ENCODE measurements at places on chromosomes 1 and 21.
A peak's percentile ranks its signal among the peaks of the same experiment; 100 is the strongest.

DNA sequence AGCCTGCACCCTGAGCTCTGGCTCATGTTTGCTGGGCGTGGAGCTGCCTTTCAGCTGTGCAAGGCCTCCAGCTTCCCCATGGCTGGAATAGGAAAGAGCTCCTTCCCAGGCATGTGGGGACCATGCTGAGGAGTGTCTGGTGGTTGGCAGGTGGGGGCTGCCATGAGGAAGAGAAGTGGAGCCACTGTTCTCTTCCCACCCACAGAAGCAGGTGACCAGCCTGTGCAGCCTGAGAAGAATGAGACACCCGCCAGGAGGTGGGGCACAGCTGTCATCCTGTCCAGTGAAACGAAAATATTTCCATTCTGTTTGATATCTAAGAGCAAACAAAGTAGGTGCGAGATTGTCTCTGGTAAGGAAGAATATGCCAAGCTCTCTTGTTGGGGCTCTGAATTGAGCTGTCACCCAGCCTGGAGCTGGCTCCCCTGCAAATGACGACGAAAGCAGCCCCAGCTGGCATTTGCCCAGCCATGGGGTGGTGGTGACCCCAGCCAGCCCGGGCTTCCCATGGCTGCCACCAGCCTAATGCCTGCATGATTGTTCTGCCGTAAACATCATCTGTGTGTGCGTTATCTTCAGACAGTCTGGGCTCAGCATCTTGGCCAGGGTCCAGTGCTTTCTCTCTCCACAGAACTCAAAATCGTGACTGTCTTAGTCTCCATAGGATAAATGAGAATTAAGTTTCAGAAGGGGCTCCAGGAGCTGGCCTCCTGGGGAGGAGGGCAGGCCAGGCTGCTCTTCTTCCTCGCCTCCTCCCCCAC is 429.8 kb upstream of the VAMP3 start:
- no peak for DNase-seq

GRCh38 chr1:114093624-114094362 is 59.9 kb downstream of the SYT6 start:
- DNase-seq, result no peak

DNA sequence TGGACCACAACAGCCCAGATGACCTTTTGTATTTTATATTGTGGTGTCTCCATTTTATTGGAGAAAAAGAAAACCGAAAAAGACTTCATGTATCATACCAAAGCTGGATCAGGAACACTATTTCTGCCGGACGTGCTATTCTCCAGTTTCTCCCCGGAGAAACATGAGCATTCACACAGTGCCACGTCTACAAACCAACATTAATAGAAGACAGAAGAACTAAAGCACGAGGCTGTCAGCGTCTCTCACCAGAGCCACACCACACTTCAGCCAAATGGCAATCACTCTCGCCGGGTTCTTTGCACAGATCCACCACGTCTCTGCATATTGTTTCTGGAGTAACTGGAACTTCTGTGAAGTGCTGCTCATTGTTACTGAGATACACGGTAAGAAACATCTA is 24.8 kb downstream of the TP53BP2 start:
- DNase-seq, result no peak

GRCh38 chr1:33086384-33086850 is 5.5 kb downstream of the AZIN2 start:
- DNase-seq, result peak; percentile 25

- no peak for DNase-seq
Observed at GRCh38 chr21:29208044-29208681, 77.7 kb downstream of the MAP3K7CL start.

DNA sequence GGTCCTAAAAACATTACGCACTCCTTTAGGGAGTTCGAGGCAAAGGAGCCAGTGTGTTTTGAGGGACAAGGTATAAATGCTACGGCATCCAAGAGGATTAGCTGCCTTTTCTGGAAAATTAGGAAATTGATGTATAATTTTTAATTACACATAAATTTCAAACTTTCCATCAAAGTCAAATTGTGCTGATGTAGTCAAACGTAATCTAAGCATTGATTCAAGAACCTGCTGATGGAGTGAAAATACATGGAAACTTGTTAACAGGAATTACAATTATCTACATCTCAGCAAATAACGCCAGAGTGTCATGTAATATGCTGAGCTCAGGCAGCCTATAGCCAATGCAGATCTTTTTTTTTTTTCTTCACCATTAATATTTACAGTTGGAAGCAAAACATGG is 194.5 kb downstream of the CRB1 start:
- DNase-seq, result no peak

- no peak for DNase-seq
Observed at GRCh38 chr1:225343618-225344017, 84.2 kb downstream of the LBR start.

DNA sequence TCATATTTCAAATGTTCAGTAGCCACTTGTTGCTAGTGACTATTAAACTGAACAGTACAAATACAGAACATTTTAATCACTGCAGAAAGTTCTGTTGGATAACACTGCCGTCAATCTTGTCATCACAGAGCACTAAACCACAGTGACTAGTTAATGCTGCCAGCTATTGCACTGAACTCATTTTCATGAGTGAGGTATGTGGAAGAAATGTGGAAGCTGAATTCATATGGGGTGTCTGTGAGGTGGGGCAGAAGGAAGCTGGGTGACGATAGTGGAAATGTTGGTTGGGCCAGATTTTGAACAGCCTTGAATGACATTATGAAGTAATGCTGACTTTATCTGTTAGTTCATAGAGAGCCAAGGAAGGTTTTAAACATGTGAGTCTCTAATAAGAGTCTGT is 49.6 kb downstream of the OSBPL9 start:
- DNase-seq, result no peak

DNA sequence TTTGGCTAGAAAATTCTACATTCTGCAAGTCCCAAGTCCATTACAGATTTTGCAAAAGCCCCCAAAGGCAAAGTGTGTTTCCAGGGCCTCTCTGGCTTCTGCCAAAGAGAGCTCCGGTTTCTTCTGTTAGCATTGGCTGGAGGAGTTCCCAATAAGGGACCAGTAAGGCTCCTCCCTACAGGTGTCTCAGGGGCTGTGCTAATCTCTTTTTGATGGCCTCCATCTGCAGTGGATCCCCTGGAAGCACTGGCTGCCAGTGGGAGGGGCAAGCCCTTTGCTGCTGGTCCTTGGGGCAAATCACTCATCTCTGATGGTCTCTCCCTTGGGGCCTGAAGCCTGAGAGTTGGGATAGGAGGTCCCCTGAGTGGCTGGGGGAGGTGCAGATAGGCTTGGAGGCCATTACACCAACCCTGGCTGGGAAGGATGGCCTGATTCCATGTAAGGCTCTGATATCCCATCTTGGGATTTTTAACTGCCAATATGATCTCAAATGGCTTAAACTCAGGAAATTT is 89.1 kb upstream of the USP24 start:
- DNase-seq, result no peak

DNA sequence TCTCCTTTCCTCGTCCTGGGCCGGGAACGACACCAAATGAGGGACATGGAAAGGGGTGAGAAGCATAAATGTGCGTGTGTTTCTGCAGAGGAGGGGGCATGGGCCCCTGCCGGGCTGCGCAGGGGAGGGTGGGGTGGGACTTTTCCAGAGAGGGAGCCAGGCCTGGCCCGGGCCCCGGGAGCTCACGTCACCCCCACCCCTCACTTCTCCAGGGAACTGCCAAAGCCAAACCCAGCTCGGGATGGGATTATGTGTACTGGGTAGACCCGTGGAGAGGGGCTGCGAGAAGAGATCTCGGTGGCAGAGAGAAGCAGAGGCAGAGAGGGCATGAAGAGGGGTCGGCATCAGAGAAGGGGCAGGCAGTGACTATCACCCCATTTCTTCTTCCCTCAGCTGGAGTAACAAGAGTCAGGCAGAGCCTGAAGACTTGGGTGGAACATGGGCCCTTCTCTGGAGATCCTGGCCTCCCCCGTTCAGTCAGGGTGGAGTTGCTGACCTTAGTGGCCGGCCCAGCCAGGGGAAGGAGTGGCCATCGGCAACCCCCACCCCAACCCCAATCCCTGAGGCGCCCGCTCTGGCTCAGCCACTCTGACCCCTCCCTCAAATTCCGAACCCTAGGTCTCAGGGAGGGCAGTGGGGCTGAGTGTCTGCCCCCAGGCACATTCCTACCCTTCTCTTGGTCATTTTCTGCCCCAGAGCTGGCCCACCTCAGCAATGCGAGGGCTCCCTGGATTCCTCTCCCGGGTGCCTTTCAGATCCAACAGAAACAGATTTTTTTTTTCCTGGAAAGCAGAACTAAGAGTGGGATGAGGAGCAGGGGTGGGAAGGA is 1.2 kb downstream of the ADAMTSL4 start:
- no peak for DNase-seq

- no peak for DNase-seq
Observed at GRCh38 chr21:43937891-43938309, 72.9 kb downstream of the AGPAT3 start.

DNA sequence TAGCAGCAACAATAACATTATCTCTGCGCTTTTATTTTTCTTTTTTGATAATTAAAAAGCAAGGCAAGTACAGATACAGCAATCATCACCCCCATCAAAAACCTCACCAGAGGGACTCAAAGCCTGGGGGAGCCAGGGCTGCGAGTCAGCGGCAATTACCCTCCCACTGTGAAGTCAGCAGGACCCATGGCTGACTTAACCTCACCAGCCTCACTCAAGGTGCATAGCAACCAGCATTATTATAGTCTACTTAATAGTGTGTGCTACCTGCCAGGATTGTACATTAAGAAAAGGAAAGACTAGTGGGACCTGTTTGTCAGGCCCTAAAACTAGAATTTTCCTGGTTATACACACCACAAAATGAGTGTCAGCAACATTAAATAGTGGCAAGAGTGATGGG is 28.9 kb upstream of the SERBP1 start:
- DNase-seq, result no peak

DNA sequence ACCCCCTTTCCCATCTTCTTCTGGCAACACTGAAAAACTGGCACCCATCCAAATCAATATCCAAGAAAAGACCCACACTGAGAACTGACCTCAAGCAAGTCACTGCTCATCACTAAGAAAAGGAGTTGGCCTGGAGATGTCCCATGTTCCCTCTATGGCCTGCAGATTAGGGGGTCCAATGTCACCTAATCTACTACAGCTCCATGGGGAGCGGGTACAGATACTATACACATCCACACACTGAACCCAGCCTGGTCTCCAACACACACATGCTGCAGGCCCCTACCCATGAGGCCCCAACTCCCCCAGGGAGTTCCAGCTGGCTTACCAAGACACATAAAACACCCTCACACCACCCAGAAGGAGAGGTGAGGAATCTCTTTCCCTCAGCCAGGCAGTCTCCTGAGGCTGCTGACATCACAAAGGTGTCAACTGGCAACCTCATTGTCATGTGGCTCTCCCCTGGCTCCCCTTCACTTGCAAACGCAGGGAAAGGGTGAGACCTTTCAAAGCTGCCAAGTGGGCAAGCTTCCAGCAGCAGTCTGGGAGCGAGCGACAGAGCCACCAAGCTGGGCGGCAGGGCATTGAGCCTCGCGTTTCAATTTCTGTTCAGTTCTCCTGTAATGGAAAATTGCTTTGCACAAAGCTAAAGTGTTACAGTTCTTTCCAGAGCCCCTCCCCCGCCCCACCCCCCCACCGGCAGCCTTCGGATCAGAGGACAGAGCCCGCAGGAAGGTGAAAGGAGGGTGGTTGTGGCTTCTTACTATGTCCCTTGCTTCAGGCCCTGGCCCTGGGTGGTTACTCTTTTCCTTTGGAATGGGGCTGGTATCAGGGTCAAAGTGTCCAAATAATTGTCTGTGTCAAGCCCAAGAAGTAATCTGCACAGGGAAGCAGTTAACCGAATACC is at the start of gene LRRC52:
LRRC52 (plus strand) TSS at position 469 of the 907 bp plus-strand sequence; CDS start at position 766, 297 bp downstream.
- no peak for DNase-seq

- DNase-seq, result no peak
Observed at GRCh38 chr1:171877701-171878100, 36.4 kb downstream of the DNM3 start.

GRCh38 chr1:200524092-200524491 is 96.5 kb downstream of the KIF14 start:
- DNase-seq, result no peak

DNA sequence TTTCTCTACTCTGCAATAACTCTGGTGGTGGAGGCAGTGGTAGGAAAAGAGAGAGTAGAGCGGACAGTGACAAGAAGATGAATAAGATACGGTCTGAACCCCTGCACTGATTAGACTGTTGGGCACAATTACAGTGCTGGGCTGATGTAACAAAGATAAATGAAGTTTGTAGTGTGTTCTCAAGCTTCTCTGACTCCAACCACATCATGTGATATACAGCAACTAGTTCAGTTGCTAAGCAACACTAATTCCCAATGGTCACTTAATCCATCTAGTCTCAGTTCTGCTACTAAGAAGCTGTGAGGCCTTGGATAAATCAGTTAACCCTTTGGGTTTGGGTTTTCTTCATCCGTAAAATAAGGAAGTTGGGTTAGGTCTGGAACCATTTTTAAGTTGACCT is 17.3 kb downstream of the DDR2 start:
- DNase-seq, result no peak

DNA sequence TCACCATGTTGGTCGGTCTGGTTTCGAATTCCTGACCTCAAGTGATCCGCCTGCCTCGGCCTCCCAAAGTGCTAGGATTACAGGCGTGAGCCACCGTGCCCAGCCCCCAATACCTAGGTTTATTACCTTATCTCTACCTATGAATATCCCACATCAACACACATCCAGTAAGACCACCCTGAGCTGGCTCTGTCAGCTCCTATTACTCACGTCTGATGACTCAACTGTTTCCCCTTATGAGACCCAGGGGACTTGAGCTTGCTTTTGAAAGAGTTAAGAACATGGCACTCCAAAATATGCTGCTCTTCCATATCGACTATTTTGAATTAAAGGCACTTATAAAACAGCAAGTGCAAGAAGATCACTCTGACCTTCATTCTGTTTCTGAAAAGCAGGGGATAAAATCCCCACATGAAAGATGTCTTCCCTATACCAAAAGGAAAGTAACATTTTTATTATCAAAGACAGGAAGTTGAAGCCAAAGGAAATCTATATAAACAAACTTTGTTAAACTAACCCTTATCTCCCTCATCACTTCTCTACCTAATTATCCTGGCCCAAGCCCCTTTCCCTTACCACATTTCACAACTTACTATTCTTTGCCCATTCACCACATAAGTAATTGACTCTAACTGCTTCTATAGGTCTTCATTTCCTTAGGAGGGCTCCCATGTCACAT is 41.3 kb upstream of the OSBPL9 start:
- no peak for DNase-seq

- no peak for DNase-seq
Observed at GRCh38 chr1:246647113-246647512, 77.1 kb upstream of the SCCPDH start.

DNA sequence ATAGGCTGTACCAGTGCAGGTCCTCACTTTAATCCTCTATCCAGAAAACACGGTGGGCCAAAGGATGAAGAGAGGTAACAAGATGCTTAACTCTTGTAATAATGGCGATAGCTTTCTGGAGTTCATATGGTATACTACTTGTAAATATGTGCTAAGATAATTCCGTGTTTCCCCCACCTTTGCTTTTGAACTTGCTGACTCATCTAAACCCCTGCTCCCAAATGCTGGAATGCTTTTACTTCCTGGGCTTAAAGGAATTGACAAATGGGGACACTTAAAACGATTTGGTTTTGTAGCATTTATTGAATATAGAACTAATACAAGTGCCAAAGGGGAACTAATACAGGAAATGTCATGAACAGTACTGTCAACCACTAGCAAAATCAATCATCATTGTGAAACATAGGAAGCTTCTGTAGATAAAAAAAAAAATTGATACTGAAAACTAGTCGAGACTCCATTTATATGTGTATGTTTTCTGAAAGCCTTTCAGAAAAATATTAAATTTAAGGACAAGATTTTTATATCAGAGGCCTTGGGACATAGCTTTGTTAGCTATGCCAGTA is 7.0 kb downstream of the SOD1 start:
- no peak for DNase-seq

Measured in CD4-positive, alpha-beta T cell treated with Interleukin-6 at 100 ng/mL for 8 hours (primary cell).